ENCODE measurements at places on chromosomes 12 and 14. TPM values are rescaled to one million over a fixed set of nuclear protein-coding genes. Genes with fewer than 3 reads are reported as not detected.

Gene TFCP2
- 24.9 TPM for total RNA-seq

Gene KSR2
- not detected for total RNA-seq

Gene KRT80
- total RNA-seq, result 13.2 TPM

Gene AP1G2
- 85.1 TPM for total RNA-seq

Gene PDZRN4
- 4.7 TPM for total RNA-seq

Gene GALNT4
- 4.5 TPM for total RNA-seq

Gene TCTN2
- 23.5 TPM for total RNA-seq

Gene CLEC4A
- total RNA-seq, result 3.6 TPM

Gene CRADD
- 11.4 TPM for total RNA-seq

Gene KRT6C
- not detected for total RNA-seq

Gene TMEM121
- total RNA-seq, result 9.0 TPM

Gene FSCB
- total RNA-seq, result 0.15 TPM

Gene KRT77
- not detected for total RNA-seq

Gene ZNF385A
- total RNA-seq, result 4.4 TPM

Gene FERMT2
- 92.5 TPM for total RNA-seq

Gene PTGR2
- 7.5 TPM for total RNA-seq

Gene CPNE8
- 8.4 TPM for total RNA-seq

Gene HOXC4
- total RNA-seq, result 6.1 TPM

Gene FAM90A1
- 0.12 TPM for total RNA-seq

Gene GPR68
- total RNA-seq, result 0.32 TPM

Gene VRTN
- not detected for total RNA-seq

Gene TMPRSS12
- not detected for total RNA-seq

Gene PLEKHG3
- total RNA-seq, result 17.5 TPM

Gene MUCL1
- total RNA-seq, result 0.81 TPM
